Right renal cortex interstitium (tissue), 3 donors: ENCODE measurements at places on chromosomes 13 and 19. TPM values are rescaled to one million over a fixed set of nuclear protein-coding genes. Genes with fewer than 3 reads are reported as not detected.

- DNase-seq, result no peak
These were observed 3.0 kb upstream of the RAB20 start for GRCh38 chr13:110564472-110564985.

FPR1 gene
- 0.89 TPM for polyA plus RNA-seq

DNA sequence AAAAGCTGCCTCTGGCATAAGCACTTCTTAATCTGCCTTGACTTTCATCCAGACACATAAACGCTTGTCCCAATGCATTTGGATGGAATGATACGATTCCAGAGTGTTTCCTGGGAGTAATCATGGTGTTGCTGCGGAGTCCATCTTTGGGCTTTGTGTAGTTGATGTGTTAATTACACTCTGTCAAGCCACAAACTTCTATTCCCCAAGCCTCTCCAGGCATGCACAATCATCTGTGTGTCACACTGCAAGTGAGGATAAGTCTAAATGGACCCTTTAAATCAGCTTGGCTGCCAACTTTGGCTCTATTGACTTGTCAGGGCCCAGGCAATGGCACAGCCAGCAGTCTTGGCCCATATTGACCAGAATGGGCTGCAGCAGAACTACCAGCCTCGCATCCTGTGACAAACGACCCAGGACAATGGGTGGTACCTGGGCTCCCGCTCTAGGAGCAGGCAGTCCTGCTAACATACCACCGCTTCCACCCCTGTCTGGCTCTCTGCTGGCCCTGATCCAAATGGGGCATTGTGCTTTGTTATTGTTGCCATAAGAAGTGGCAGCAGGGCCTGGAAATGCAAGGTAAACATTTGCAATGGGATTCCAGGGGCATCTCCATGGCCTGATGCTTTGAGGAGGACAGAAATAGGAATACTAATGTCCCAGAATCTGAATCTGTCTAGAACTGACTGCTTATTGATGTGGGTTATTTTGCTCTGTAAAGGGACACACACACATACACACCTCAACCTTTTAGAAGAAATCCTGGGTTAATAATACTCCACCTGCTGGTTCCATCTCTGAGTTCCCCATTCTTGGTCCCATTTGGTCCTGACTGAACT is 127.2 kb downstream of the DNAJC15 start:
- no peak for DNase-seq

GRCh38 chr13:95643936-95644598 is 439 bp downstream of the DZIP1 start:
- DNase-seq, result no peak

GRCh38 chr13:21012211-21012610 is 49.2 kb downstream of the LATS2 start:
- no peak for DNase-seq

KCNN1 gene
- 6.2 TPM for polyA plus RNA-seq

GRCh38 chr19:41546386-41546789 is 29.6 kb upstream of the CEACAM21 start:
- DNase-seq, result no peak
